ENCODE measurements at places on chromosomes 13 and 19.
A peak's percentile ranks its signal among the peaks of the same experiment; 100 is the strongest.

DNA sequence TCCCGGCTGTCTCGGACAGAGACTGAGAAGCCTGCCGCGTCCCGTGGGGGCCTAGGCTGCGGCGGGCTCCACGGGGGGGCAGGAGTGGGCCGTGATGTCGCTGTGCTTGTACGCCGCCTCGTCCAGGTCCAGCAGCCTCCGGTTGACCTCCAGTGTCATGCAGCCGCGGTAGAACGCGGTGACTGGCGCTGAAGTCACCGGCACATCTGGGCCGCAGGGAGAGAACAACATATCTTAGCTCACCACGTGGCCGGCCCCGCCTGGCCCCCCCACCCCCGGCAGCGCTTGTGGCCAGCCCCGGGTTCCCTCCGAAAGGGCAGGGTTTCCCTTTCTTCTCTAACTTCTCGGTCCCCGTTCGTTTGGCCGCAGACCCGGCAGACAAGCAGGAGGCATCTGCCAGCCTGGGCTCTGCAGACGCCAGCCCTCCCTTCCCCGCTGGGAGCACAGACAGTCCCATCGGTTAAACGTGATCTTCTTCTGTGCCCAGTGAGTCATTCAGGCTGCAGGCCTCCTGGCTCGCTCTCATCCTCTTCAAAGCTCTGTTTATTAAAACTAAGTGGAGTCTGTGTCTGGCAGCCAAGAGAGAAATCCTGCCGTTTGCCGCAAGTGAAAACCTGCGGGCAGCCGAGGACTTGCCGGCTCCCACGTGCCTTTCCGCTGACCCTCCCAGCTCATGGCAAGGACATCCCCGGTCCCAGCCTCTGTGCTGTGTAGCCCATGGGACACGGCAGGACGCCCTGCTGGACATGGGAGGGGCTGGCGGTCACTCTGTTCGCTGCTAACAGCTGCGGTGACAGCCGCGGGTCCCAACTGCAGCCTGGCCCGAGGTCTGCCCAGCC lies 42.8 kb downstream of the GAS6 start:
- peak; percentile 80 for DNase-seq

- no peak for DNase-seq
Measured at GRCh38 chr19:8531470-8531869, 17.5 kb upstream of the ZNF414 start.

- DNase-seq: no peak
Measured at GRCh38 chr19:53908106-53908934, 758 bp upstream of the CACNG7 start.

DNA sequence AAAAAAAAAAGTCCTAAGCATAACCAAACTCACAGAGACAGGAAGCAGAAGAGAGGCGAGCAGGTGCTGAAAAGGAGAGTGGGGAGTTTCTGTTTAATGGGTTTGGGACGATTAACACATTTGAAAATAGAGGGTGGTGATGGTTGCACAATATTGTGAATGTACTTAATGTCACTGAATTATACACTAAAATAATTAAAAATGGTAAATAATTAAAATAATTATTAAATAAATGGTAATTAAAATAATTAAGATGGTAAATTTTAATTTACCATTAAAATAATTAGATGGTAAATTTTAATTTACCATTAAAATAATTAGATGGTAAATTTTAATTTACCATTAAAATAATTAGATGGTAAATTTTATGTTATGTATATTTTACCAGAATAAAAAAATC lies 74.8 kb upstream of the XPO4 start:
- DNase-seq: no peak

DNA sequence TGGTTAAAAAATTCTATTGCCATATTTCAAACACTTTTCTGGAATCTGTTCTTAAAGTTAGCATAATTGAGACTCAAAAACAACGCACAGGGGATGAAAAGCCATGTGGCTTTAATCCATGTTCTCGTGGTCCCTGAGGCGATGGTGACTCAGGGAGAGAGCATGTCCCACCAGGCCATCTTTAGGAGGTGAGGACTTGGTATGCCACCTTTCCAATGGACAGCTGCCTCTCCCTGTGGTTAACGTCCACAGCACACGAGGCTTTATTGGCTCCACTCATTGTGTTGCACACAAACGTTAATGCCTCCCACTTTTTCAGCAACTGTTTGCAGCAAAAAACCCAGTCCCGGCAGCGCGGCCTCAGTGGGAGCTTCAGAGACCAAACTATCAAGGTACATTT lies 51.4 kb downstream of the EFNB2 start:
- DNase-seq: no peak

DNA sequence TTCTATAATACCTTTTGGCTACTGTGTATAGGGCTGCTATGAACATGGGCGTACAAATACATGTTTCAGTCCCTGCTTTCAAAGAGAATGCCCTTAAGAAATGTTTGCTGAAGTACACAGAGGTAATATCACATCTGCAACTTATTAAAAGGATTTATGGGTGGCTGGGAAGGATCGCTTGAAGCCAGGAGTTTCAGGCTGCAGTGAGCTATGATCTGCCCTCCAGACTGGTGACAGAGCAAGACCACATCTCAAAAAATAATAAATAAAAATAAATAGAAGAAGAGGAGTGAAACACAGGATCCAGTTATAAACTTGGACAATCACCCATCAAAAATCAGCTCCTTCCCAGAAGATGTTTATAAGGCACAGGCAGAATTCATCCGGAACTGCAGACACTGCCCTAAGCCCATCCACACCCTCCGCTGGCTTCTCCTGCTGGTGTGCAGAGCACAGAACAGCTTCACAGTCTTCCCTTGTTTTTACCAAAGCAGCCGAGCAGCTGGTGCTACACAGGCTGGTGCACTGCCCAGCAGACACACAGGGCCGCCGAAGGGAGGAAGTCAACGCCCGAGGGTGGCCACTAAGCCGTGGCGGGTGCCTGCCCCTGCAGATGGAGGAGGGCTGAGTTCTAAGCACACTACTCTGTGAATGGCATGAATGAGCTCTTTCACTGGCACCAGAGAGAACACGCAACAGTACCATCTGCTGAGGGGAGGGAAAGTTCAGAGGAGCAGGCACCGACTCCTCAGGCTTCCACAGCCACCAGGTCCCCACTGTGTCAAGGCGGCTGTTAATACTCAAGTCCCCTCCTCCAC lies 44.0 kb downstream of the BRD4 start:
- DNase-seq: peak; percentile 76

DNA sequence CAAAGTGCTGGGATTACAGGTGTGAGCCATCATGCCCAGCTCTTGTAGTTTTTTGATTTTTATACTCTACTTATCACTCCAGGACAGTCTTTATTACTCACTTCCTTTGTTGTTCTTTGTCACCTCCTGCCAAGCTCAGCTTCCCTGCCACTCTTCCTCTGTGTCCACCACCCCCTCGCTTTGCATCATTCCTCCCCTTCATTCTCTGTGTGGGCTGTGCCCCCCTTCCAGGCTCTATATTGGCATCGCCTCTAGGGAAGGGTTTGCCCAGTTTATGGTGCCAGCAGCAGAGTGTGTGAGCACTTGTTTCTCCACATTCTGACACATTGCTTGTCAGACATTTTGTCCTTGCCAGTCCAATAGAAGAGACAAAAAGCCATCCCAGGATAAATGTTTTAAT lies 15.1 kb downstream of the ZNF302 start:
- no peak for DNase-seq

GRCh38 chr19:10566658-10567410 lies 1.0 kb upstream of the KRI1 start:
- no peak for DNase-seq

DNA sequence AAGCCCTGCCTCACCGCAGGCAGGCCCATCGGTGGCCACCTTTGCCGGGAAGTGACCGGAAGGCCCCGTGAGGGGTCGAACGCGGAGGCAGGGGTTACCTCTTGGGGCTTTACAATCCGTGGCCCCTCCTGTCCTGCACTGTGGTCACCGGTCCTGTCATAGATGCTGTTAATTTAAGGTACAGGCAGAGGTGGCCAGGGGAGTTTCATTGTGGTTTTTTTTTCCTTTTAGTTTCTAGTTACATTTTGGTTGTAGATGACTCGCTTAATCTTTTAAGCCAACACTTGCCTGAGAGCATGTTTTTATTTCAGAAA lies 13.1 kb downstream of the COMP start:
- DNase-seq: no peak

DNA sequence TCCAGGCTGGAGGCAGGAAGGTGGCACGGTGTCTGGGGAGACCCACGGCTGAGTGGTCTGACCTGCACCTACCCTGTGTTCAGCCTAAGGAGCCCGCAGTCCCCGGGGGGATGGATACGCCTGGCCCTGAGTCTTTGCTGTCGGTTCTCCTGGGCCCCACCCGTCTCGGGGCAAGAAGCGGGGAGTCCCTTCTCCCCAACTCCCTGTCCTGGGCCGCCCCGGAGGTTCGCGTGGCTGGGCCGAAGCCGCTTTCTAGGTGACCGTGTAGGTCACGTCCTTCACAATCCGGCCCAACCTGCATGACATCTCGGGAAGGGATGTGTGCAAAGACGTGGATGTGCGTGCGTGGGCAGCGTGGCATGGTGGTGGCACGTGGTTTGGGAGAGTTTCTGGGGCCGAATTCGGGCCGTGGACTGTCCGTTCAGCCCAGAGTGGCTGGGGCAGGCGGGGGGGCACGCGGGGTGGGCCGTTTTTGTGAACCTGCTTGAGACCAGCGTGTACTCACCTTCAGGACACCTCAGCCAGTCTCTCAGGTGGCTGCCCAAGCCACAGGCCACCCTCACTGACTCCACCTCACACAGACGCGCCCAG lies 103.3 kb downstream of the PTPRS start:
- no peak for DNase-seq

- DNase-seq: peak; percentile 42
Measured at GRCh38 chr13:38872693-38873092, 117.9 kb downstream of the STOML3 start.

DNA sequence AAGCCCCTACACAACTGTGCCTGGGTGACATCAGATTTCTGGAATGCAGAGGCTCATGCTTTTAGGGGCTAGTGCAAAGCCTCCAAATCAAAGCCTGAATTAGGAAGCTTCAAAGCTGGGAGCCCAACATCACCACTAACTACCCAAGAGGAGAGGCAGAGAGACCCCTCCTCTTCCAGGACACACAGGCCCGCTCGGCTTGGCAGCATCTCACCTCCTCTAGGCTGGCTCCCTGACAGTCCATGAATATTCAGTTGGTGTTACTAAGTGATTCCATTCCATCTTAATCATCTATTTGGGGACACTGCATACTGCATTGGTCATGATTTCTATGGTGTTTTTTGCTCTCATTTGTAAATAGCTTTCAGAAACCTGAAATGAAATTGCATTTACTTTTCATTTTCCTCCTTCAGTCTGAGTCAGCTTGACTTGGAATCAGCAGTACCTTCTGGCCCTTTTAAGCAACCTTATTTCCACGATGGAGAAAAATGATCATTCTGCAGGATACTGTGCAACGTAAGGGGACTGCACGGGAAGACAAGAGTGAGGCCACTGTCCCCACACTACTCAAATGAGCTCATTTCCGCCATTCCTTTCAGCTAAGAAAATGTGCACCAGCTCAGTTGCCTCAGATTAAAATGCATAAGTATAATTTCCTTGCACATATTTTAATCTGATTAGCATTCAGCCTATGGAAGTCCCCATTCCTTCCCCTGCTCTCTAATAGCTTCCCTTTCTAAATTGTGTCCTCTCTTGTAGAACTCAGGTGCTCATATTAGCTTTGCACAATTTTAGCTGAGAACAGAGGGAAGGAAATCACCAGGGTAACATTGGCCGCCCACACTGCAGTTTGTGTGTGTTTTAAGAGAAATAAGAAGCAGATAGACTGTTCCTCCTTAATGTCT lies 219.9 kb downstream of the RFC3 start:
- no peak for DNase-seq

GRCh38 chr19:33440241-33440640 lies 66.7 kb downstream of the CEBPG start:
- no peak for DNase-seq

- DNase-seq: no peak
Measured at GRCh38 chr19:51461723-51462161, 3.5 kb upstream of the SIGLEC8 start.

DNA sequence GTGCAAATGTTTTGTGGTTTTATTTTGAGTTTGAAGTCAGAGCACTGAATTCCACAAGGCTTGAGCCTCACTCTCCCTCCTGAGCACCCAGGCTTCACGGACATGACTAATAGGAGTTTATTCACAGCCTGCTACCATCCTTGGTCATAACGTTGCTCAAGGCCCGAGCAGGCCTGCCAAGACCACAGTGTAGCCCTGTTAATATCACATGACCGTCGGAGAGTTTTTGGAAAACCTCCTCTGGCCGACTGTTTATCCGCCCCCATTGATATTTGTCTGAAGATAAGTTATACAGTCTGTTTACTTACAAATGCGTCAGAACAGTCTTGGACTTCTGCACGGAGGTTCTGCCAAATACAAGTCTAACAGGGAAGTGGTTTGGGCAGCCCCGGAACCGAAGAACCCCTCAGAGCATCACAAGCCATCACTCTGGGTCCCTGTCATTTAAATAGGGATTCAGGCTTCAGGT lies 89.9 kb downstream of the COL4A2 start:
- no peak for DNase-seq
